ENCODE measurements at places on chromosomes 3 and 15.
A peak's percentile ranks its signal among the peaks of the same experiment; 100 is the strongest.

- DNase-seq: no peak
These were observed 38.1 kb upstream of the RASA2 start for GRCh38 chr3:141448606-141449220.

- no peak for DNase-seq
These were observed 323.0 kb upstream of the UMPS start for GRCh38 chr3:124407260-124407659.

GRCh38 chr15:38070778-38071177 lies 136.3 kb downstream of the TMCO5A start:
- no peak for DNase-seq

GRCh38 chr3:107441617-107442016 lies 64.4 kb downstream of the CCDC54 start:
- DNase-seq: no peak

DNA sequence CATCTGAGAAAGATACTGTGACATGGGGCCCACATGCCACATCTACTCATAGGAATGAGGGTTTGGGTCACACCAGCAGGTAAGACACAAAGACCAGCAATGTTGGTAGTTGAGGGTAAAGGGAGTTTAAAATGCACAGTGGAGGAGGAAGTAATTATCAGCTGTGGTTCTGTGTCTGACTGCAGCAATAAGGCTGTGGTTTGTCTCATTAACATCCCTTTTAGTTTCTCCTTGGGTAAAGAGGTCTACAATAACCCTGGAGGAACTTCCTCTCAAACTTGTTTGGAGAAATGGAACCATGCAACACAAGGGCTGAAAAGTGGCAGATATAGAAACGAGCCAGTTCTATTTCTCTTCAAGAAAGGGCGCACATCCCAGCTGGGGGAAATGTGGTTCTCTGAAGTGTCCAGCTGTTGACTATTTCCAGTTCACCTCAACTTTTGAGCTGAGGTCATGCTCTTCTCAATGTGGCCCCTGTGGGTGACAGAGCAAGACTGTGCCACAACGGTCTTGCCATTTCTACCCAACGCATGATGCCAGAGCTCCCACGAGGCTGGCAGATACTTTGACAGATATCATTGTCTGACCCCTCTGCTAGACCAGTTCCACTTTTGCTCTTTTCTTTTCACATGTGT lies 234.3 kb downstream of the SQOR start:
- DNase-seq: no peak

- no peak for DNase-seq
These were observed 19.4 kb upstream of the ADAMTS7 start for GRCh38 chr15:78830514-78831228.

DNA sequence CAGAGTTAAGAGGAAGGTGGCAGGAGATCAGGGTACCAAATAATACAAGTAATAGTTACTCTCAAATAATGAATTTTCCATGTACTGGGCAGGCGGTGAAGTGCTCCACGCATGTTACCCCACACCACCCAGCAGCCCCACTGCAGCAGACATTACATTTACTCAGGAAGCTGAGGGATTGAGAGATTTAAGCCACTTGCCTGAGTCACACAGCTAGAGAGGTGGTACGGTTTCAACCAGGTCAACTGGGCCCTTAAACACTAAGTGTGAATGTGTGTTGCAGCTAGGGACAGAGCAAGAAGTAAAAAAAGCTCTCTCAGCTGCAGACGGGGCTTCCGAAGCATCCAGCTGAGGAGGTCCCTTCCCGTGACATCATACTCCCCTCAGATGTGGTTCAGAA lies 91.3 kb downstream of the PRICKLE2 start:
- DNase-seq: no peak

GRCh38 chr15:42010434-42010833 lies 10.4 kb downstream of the PLA2G4E start:
- no peak for DNase-seq

- no peak for DNase-seq
These were observed 1.8 kb upstream of the GPR171 start for GRCh38 chr3:151204530-151205402.

DNA sequence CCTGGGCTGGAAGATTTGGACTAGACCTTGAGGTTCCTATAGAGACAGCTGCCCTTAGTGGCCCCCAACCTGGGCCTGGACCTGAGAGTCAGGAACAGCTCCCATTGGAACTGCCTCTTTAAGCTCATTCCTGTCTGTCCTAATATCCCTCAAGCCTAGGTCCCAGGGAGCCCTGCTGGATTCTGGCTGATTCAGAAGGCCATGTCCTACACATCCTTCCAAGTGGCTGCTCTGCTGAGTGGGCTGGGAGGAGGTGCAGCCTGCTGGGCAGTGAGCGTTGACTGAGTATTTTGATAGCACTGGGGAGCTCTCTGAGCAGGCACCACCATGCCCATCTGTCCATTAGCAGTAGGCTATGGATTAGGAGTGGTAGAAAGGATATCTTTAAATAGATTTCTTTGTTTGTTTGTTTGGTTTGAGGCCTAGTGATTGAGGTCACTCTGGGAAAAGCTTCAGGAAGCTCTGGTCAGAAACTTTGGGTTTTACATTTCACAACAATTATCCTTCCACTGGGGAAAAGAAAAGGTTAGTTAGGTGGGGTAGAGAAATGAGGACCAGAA lies 54.6 kb upstream of the ATOSA start:
- DNase-seq: no peak

DNA sequence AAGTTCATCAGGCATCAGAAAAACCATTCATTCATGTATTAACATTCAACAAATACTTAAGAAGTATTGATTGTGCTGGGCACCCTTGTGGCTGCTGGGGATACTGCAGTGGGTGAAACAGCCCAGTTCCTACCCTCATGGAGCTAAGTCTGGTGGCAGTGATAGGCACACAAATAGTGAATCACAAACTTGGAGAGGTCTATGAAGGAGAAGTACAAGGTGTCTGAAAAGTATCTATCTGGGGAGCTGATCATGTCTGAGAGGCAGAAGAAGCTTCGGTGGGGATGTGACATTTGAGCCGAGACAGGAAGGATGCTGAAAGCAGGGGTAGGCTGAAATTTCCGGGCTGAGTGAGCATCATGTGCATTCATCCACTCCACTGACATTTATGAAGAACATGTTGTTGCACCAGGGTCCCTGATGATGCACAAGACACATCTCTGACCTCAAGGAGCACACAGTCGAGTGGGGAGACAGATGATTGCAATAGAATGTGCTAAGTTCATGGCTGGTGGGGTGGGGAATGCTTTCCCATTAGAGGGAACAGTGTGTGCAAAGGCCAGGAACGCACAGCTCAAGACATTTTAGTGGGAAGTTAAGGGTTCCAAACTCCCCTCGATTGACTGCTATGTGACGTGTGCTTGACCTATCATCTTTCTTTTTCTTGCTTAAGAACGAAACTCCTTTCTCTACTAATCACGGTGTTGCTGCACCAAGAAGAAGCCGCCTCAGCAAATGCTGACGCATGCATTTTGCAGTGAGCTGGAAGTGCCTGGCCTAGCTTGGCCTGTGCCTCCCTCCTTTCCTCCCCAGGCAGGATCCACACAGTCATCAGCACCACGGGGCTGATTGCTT lies 309.1 kb upstream of the ICE2 start:
- DNase-seq: no peak

- DNase-seq: no peak
These were observed 7.8 kb downstream of the DNASE1L3 start for GRCh38 chr3:58202917-58203360.

GRCh38 chr15:80162059-80162554 lies 9.3 kb downstream of the FAH start:
- DNase-seq: no peak

DNA sequence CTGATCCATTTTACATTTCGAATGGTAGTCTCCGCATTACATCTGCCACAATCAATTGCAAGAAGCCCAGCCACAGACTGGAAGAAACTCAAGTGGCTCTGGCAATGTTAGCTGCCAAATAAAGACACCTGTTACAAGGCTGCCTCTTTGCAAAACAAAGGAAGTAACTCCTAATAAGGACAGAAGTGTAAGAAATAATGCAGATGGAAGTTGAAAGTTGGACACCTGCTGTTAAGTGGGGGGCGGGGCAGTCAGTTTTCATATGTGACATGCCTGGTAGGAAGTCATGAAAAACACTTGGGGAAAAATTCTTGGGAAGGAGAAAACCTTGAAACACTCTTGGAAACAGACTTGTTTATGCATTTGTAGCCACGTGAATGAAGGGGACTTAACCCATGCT lies 54.1 kb upstream of the ATP2C1 start:
- no peak for DNase-seq

DNA sequence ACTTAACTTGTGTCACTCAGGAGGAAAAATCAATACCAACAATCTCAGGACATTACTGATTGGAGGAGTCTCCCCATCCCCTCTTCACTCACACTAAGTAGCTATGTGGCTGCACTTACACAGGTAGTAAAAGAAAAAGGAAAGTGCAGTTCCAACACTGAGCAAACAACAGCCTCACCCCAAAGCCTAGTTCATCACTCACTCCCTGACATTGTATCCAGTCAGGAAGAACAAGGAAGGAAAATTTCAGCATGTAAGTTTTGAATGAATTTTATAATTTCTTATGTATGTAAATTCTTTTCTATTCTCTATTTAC lies 273.4 kb downstream of the IGSF11 start:
- no peak for DNase-seq

DNA sequence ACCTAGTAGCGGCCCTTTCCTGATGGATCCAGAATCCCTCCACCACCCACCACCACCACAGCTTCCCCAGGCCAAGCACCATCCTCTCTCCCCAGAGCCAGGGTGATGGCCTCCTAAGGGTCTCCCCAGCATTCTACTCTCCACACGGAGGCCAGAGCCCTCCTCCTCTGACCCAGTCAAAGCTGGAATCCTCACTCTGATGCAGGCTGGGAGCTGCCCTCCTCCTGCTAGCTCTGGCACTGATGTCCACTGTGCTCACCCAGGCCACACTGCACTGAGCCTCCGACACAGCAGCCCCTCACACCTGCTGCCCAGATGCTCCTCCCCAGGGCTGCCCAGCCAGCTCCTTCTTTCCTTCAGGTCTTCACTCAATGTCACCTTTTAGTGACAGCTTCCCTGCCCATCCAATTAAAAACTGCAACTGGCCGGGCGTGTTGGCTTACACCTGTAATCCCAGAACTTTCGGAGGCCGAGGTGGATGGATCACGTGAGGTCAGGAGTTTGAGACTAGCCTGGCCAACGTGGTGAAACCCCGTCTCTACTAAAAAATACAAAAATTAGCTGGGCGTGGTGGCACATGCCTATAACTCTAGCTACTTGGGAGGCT lies 21.0 kb downstream of the XXYLT1 start:
- DNase-seq: no peak

- DNase-seq: no peak
These were observed 165.6 kb downstream of the PLD1 start for GRCh38 chr3:171644681-171645080.

GRCh38 chr3:77939726-77940125 lies 899.8 kb downstream of the ROBO2 start:
- DNase-seq: no peak

- no peak for DNase-seq
These were observed 18.6 kb downstream of the MESP2 start for GRCh38 chr15:89794627-89795241.

DNA sequence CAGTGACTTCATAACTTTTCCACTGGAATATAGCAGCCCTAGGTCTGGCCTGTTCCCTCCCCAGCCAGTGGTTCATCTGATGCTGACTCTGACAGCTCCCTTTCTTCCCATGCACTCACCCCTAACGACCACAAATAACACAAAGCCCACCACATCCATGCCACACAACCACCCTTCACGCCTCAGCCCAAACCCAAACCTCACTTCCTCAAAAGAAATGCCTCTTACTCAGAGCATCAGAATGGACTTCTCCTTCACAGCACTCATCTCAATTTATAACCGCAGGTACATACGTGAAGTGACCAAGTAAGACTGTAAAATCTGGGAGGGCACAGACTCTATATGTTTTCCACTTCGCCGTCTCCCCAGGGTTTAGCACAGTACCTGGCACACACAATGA lies 1.1 kb downstream of the RBSN start:
- peak; percentile 10 for DNase-seq

DNA sequence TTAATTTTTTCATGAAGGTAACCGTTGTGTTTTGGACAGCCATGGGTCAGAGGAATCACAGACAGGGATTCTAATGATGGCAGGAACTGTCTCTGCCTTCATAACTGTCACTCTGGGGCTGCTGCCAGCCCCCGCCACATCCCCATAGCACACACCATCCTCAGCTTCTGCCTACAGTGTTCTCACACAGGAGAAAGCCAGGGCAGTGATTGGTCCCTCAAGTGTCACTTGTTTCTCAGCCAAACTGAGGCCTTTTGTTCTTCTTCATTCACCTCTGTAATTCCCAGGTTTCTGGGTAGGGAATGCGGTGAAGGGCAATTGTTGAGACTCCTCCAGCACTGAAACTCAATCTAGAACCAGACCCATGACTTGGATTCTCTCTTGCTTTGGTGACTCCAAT lies 65.4 kb upstream of the C3orf80 start:
- no peak for DNase-seq

- DNase-seq: no peak
These were observed 67.3 kb upstream of the GLCE start for GRCh38 chr15:69093127-69093526.

DNA sequence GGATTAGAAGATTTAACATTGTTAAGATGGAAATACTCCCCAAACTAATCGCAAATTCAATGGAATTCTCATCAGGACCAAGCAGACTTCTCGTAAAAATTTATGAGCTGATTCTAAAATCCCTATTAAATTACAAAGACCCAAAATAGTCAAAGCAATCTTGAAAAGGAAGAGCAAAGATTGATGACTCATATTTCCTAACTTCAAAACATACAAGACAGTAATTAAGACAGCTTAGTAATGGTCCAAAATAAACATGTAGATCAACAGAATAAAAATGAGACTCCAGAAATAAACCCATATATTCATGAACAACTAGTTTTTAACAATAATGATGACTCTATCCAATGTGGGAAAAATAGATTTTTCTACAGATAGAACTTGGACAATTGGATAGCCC lies 148.7 kb downstream of the SI start:
- DNase-seq: no peak

- DNase-seq: no peak
These were observed 26.6 kb downstream of the ALDH1L1 start for GRCh38 chr3:126153695-126154360.

DNA sequence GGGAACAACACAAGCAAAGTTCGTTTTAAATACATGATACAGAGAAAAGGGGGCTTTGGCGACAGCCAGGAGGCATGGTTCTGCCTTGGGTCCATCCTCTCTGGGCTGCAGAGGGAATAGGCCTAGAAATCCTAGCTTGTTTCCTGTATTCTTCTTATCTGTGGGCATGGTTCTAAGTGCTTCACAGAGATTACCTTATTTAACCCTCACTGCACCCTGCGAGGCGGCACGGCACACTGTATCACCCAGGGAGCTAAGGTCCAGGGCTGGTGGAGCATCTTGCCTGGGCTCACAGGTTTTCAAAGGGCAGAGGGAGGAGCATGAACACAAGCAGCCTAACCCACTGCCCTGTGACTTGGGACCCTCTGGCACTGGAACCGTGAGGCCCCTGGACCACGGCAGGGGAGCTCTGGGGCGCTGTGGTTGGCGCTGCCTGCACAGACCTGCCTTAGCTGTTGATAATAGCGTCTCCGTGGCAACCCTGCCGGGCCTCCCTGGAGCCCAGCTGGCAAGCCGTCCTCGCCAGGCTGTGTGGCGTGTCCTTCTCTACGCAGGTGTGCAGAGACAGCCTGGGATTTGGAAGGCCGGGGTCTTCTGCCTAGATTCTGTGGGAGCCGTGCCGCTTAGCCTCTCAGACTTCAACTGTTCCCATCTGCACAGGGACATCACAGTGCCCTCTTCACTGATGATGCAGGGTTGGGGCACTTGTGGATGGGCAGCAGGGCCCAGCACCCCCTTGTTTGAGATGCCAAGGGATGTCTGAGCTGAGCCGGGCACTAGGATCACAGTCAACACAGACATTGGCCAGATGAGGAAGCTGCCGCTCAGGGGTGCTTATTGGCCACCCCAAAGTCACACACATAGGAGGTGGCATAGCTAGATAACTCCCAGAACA lies 154.6 kb upstream of the TLE3 start:
- no peak for DNase-seq
